ENCODE measurements at places on chromosomes 11 and 22. TPM values are rescaled to one million over a fixed set of nuclear protein-coding genes. Genes with fewer than 3 reads are reported as not detected.

GRCh38 chr11:105860105-105860504 lies 161.9 kb downstream of the MSANTD4 start:
- no peak for DNase-seq

GRCh38 chr11:36345084-36345511 lies 49.0 kb downstream of the PRR5L start:
- DNase-seq, result no peak

MS4A14 gene
- total RNA-seq, result 1.0 TPM

- no peak for DNase-seq
Measured at GRCh38 chr11:38718049-38718448, 2120.0 kb upstream of the RAG2 start.

ACCSL gene
- total RNA-seq, result not detected

DNA sequence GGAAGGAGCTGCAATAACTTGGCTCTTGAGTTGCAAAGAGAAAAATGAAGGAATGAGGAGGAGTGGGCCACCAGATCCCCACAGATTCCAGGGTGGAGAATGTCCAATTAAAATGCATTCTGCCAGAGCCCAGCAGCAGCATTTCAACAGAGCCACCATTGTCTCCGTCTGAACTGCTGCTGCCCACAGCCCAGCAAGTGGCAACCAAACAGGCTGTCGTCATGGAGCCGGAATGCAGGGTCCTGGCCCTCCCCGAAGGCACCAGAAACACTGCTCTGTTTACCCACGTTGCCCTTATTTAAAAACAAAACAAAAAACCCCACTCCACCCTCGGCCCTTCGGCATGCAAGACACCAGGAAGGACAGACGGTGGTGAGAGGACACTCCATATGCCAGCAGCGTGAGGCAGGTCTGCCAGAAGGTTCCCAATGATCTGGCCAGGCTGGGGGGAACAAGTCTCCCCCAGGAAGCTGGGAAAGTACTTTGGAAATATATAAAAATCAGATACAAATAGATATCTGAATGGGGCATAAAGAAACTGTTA lies 32.5 kb downstream of the PLEKHA7 start:
- DNase-seq, result no peak

DNA sequence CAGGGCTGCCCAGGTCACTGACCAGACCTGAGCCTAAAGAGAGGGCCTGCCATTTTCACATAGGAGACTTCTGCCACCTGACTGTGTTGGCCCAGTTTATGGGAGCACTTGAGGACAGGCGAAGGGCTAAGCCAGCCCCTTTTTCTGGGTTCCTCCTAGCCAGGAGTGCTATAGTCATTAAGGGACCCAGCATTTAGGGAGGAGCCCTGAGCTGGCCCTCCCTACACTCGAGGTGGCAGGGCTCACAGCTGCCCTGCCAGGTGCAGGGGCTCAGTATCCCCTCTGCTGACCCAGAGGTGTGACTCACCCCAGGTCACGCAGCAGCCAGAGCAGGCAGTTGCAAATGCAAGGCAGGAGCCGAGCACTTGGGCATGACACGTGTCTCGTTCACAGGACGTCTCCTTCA lies 86.3 kb upstream of the CRYBB3 start:
- no peak for DNase-seq

DKK3 gene
- 515 TPM for total RNA-seq

DEFB131B gene
- total RNA-seq, result not detected

GRCh38 chr22:17368554-17369438 lies 464 bp upstream of the CECR2 start:
- DNase-seq, result peak; percentile 77

GRCh38 chr11:109734566-109734965 lies 312.6 kb downstream of the C11orf87 start:
- DNase-seq, result no peak

DNA sequence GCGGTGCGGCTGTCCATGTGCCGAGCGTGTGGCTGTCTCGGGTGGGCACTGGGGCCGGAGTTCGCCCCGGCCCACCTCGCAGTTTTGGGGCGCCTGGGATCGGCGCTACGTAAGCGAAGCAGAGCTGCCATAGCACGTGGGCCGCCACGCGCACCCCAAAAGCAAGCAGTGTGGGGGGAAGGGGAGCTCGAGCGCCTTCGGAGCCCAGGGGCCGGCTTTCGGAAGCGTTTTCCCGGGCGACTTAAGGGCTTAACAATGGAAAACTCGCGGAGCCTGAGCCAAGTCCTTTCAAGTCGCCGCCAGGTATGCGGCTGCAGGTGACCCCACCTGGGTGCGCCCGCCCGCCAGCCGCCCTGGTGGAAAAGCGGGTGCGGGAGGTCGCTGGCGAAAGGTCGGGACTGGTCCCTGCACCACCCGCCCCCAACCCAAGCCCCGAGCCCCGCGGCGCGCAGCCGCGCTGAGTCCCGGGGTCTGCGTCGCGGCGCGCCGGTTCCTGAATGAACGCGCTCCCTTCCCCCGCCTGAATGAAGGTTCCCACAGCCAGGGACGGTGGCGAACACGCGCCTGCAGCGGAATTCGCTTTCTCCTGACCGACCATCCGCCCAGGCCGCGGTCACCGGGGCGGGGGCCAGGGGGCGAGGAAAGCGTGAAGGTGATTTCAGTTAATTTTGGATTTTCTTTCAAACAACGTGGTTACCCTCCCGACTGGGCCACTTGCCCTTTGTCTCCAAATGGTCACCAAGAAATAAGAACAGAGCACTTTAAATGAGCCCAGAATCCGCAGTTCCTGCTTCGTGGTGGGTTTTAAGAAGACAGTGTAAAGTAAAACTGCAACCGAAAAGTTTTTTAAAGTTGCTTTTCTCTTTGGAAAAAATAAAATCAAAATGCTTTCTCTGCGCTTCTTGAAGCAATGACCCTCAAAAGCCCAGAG lies 2.8 kb upstream of the CCND1 start:
- peak; percentile 73 for DNase-seq

- DNase-seq, result no peak
Measured at GRCh38 chr11:23780231-23780630, 716.6 kb upstream of the LUZP2 start.
